ENCODE measurements at places on chromosomes 6 and 20.

- no peak for DNase-seq
These were observed 89.4 kb upstream of the AGPAT4 start for GRCh38 chr6:161363286-161363685.

- no peak for DNase-seq
These were observed 11.3 kb downstream of the MOXD1 start for GRCh38 chr6:132390017-132390416.

DNA sequence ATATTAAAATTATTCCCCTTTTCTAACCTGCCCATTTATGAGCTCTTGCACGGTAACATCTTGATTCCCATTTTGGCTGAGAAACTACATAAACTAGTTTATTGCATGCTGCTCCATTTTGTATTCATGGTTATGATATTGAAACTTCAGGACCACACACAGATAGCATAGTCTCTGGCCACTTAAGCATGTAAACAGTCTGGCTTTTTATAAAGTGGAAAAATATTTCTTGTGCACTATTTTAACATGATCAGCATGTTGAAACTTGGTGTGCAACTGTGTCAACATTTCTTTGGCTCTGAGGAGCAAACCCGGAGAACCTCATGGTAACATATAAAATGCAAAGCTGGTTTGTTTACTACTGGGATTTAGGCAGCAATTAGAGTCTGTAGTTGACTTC, 70.7 kb downstream of the SLX4IP start:
- no peak for DNase-seq

GRCh38 chr6:112373866-112374520, 26.9 kb downstream of the RFPL4B start:
- no peak for DNase-seq

DNA sequence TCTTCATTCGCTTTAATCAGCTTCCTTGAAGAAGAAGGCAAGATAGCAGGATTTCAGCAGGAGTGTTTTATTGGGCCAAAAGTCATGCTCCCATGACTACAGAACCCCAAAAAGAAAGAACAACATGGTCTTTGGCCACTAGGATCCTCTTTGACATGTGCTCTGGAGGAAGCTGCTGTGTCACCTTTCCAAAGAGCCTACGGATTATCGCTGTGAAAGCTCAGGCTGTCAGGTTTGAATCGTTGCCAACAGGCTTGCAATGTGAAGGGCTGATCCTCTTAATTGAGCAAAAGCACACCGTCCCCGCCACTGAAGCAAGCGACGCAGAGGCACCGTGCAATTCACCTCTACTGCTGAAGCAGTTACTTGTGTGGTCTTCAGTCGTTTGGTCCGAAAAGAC, 29.0 kb downstream of the MYLIP start:
- DNase-seq: no peak

DNA sequence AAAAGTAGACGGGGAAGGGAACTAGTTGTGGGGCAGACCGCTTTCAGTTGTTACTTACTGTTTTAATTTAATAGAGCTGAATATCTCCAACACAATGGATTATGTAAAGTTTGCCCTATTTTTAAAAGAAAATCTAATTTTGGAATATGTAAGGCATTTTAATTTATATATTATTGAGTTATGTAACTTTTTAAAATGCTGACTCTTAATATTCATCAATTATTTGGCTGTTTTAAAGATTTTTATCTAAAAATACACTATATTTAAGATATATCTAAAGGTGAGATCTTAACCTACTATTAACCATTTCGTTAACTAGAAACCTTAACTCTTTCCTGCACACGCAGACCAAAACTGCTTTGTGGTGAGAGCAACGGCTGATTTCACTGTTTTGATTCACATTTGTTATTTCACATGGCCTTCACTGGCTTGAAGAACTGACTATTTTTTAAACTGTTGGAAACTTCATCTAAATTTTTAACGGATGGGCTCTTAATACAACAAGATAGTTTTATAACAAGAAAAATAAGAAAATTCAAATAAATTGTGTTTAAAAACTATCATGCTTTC, 87.9 kb downstream of the HUS1B start:
- no peak for DNase-seq

DNA sequence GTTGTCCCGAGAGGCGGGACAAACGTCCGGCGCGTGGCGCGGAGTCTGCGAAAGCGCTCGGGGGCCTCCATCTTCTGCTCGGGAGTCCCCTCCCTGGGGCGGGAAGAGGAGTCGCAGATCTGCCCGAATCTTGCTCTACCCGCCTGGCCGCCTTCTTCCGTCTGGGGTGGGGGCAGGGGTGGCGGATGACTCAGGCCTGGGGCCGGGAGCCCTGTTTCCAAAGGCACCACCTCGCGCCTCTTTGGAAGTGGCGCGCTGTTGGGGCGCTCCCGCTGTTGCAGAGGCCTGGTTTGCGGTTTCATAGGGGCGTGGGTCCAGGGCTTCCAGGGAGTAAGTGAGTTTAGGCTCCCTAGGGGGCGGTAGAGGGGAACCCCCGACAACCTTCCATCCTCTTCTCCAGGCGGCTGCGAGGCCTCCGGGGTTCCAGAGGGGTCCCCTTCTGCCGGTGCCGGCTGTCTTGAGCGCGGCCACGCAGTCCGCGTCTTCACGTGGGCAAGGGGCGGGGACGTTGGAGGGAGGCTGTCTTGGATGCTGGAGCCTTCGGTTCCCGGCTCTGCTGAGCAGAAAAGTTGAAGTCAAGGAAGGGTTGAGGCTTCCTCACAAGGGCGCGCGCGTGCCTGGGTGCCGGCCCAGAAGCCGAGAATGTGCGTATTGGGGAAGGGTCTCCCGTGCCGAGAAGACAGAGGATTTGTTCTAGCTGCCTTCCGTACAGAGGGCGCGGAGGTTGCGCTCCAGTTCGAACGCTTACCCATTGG, 2.6 kb upstream of the TFAP2C start:
- DNase-seq: peak; percentile 10

GRCh38 chr20:16107172-16107870, 465.9 kb downstream of the KIF16B start:
- DNase-seq: no peak

GRCh38 chr6:155943635-155944034, 488.0 kb upstream of the NOX3 start:
- DNase-seq: no peak

DNA sequence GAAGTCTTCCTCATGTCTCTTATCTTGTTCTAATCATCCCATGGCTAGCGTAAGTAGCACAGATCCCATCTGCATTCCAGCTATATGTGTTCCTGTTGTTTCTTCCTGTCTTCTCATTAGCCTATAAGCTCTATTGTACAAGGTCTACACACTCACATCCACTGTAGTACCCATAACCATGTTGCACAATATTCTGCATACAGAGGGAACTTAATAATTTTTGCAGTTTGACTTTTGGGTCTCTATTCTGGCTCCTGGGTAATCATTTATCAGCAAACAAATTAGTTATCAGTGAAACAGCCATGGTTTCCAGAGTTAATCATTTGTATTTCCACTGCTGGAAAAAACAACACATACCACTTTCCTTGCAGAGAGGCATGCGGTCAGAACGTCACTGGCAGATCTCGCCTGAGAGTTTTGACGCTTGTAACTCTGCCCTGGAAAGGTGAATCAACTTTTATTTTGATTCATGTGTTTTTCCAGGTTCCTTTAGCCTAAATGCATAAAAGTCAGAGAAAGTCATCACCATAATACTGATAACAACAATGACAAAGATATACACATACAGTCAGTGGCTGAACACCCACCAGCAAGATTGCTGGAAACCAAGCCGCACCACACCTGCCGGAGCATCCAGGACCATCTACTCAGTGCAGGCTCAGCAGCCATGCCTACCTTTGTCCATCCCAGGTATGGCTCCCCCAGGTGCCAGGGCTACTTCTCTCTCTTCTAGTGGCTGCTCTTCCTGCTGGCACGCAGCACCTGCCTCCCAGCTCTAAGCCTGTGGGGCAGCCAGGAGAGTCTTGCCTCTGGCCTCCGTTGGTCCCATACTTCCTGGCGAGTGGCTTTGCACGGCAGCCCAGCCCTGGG, 158.2 kb downstream of the QRSL1 start:
- no peak for DNase-seq

- DNase-seq: no peak
These were observed 370.3 kb upstream of the OPRM1 start for GRCh38 chr6:153668758-153669157.

- no peak for DNase-seq
These were observed 116.2 kb downstream of the RTN4IP1 start for GRCh38 chr6:106512968-106513574.

DNA sequence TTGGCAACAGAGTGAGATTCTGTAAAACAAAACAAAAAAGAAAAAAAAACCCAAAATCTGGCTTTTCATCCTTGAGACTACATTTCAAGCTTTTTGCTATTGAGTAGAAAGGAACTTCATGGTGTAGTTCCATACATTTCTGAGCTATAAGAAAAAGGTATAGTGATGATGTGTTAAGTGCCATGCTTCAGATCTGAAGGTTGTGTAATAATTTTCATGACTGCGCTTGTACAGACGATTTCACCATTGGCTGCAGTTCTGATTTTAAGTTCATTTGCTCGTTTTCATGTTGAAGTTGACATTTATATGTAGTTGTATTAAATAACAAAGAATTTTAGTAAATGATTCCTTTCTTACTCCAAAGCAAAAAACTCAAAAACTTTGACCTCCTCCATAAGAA, 247.6 kb downstream of the ARID1B start:
- DNase-seq: no peak

DNA sequence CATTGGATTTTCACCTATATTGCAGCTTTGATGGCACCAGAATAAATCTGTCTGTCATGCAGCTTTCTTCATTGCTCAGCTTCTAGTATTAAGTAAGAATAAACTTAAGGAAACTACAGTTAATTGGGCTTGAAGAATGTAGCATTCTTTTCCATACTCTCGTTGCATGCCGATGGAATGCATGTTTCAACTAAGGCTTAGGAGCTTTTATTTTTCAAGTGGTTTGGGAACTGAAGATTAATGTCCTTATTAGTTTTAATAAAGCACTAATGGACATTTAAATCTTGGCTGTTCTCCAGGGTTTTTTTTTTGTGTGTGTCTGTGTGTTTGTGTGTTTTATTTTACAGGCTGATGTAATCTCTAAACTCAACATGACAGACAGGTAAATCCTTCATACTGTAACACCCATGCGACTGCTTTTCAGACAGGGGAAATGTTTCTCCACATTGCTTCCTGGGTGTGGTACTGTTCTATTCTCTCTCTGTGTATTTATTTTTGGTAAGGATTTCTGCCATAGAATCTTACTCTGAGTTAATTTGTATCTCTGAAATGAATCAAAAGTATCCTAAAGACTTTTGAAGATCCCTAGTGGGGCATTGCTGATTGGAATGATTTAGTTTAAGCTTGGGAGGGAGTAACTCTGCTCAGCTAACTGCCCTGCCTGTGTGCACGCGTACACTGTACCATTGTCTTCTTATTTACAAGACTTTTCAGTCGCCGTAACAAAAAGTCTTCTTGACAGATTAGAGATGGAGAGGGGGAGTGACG, 38.0 kb downstream of the SLC9A8 start:
- no peak for DNase-seq

- DNase-seq: no peak
These were observed 12.1 kb downstream of the CEP85L start for GRCh38 chr6:118639054-118639964.

- no peak for DNase-seq
These were observed 1.4 kb upstream of the SCRT2 start for GRCh38 chr20:676967-677366.

DNA sequence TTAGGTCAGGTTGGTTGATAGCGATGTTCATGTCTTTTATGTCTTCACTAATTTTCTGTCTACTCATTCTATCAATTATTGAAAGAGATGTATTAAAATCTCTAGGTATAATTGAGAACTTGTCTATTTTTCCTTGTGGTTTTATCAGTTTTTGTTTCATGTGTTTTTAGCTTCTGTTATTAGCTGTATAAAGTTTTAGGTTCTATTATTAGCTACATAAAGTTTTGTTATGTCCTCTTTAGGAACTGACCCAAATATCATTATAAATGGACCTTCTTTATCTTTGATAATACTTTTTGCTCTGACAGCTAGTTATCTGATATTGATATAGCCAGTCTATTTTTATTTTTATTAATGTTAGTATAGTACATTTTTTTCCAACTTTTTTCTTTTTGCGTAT, 92.4 kb upstream of the TMEM170B start:
- DNase-seq: no peak

DNA sequence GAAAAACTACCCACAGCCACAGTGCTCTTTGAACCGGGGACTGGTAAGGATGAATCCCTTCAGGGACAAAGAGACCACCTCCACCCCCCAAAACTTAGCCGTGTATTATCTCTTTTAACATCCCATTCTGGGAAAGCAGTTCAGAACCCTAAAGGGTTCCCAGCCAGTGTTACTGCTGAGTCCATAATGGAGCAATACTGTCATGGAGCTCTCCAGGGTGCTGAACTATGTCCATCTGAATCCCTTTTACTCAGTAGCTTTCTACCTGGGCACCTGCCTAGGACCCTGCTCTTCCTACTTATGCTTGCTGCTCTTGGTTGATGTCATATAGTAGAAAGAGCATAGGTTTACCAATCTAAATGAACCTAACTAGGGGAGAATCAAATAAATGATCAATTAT, 22.3 kb upstream of the SAYSD1 start:
- no peak for DNase-seq

- DNase-seq: no peak
These were observed 36.0 kb downstream of the STK35 start for GRCh38 chr20:2137552-2138201.

GRCh38 chr6:47019941-47020340, 22.2 kb downstream of the ADGRF1 start:
- DNase-seq: no peak

DNA sequence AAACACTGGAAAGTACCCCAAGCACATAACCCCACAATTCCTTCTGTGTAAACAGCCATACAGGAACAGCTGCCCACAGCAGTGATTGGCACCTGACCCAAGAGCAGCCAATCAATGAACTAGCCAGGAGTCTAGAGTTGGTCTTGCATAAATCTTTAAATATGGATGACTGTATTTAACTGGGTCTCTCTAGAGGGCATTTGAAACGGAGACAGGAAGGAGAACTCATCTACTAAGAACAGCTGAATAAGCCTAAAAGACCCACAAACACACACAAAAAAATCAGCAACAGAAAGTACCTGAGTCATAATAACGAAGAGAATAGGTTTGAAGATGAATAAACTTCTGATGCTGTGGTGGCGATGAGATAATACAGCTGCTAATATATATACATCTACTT, 49.0 kb upstream of the ASF1A start:
- DNase-seq: no peak

DNA sequence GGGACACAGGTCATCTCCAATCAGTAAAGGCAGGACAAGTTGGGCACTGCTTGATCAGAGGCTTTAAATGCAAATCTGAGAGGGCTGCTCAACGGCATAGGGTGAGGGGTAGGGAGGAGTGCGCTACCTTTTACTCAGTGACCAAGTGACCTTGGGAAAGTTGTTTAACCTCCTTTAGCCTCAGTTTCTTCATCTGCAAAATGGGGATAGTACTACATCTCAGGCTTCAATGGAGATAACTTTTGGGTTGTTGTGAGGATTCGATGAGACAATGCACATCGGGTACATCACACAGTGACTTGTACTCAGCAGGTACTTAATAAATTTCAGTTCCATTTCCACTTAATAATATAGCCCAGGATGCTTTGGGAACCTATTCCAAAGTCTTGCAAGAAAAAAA, 22.6 kb downstream of the MDGA1 start:
- DNase-seq: no peak

- no peak for DNase-seq
These were observed 626.4 kb upstream of the NOX3 start for GRCh38 chr6:156082012-156082411.

GRCh38 chr6:6699741-6700367, 111.3 kb downstream of the LY86 start:
- peak; percentile 58 for DNase-seq

GRCh38 chr20:45765307-45765875, 26.3 kb downstream of the WFDC3 start:
- DNase-seq: no peak
